ENCODE measurements at places on chromosomes 7 and 10.

DNA sequence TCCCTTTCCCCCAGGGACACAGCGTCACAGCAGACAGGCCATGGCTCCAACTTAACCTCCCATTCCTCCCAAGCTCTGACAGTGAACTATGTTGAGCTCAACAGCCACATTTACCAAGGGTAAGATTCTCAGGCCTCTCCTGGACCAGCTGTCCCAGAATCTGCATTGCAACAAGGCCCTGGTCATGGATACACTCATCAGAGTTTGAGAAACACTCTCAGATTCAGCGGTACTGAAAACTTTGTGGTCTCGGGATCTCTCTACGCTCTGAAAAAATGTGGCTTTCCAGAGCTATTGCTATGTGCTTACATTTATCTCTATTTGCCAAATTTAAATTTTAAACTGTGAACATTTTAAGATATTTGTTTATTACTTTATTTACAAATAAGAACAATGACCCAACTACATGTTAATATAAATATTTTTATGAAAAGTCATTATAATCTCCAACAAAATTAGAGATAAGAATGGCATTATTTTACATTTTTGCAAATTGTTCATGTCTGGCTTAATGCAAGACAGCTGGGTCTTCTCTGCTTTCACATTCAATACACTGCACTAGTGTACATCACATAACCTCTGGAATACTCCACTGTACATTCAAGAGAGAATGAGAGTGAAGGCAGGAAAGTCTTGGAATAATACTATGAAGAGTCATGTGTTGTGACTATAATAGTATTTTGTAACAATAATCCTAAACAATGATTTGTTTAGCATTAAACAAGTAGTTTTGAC is 190.9 kb upstream of the PITRM1 start:
- H3K36me3 ChIP-seq, result no peaks in the 10 kb centered on the region
- no peak overlapping the region for H3K27ac ChIP-seq
- H3K4me1 ChIP-seq, result no peaks in the 10 kb centered on the region
- no peak overlapping the region for H3K4me3 ChIP-seq
- DNase-seq, result no peak
- H3K27me3 ChIP-seq, result no peaks in the 10 kb centered on the region

- no peaks in the 10 kb centered on the region for H3K36me3 ChIP-seq
- H3K27me3 ChIP-seq, result no peaks in the 10 kb centered on the region
- H3K4me3 ChIP-seq, result no peak overlapping the region
- no peak overlapping the region for H3K27ac ChIP-seq
- DNase-seq, result no peak
These were observed 21.0 kb downstream of the DOCK4 start for GRCh38 chr7:112185005-112185834.

DNA sequence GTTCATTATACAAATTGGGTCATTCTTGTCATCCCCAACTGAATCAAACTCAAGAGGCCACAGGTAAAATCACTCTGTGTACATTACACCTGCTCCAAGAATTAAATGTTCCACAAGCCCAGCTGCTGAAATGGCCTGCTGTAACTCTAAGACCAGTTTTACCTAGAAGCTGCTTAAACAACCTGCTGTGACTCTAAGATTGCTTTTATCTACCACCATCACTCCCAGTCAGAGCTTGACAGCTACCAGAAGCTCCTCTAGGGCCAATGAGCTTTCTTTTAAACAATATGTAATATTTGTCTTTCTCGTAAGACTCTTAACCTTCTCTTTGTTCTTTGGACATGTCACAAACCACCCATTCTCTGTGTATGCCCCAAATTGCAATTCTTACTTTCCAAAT is 141.8 kb upstream of the LRGUK start:
- no peaks in the 10 kb centered on the region for H3K27me3 ChIP-seq
- DNase-seq, result no peak

DNA sequence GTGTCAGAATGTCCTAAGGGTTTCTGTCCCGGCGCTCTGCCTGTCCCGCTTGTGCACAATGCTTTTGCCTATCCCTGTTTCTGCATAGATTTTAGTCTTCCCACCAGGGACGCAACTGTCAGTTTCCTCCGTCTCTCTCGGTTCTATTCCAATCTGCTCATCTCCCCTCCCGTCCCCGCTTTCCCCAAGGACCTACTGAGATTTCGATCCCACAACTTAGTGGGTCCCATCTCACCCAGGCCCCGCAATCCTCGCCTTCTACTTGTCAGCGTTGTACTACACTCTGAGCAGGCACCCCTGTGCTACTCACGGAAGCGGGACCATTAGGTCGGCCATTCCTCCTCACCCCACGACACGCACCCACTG is 519 bp upstream of the ZNF655 start:
- peak overlapping the region; percentile 85 for H3K4me3 ChIP-seq
- peaks cover 39% of the 10 kb centered on the region for H3K36me3 ChIP-seq
- no peak for DNase-seq
- H3K27me3 ChIP-seq, result no peaks in the 10 kb centered on the region
- peaks cover 3% of the 10 kb centered on the region for H3K4me1 ChIP-seq
- peak overlapping the region; percentile 98 for H3K27ac ChIP-seq

GRCh38 chr7:2710901-2711551 is 23.0 kb downstream of the AMZ1 start:
- no peak overlapping the region for H3K4me3 ChIP-seq
- no peaks in the 10 kb centered on the region for H3K4me1 ChIP-seq

DNA sequence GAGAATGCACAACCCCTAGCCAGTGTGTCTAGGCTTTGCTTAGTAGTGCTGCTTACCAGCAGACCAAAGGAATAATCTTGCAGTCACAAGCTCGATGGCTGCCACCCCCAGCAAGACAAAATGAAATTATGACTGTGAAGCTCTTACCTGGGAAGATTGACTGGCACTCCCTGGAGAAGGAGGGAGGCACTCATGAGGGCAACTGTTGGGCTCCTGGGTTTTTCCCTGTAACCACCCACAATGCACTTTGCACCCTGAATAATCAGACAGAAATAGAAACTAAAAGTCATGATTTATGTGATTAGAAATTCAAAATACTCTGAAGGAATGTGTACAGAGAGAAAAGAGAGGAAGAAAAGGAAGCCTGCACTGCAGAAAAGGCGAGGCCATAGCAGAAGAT is 144.3 kb upstream of the DGKB start:
- H3K36me3 ChIP-seq, result no peaks in the 10 kb centered on the region
- H3K27me3 ChIP-seq, result no peaks in the 10 kb centered on the region
- H3K4me3 ChIP-seq, result no peak overlapping the region
- H3K4me1 ChIP-seq, result no peaks in the 10 kb centered on the region

DNA sequence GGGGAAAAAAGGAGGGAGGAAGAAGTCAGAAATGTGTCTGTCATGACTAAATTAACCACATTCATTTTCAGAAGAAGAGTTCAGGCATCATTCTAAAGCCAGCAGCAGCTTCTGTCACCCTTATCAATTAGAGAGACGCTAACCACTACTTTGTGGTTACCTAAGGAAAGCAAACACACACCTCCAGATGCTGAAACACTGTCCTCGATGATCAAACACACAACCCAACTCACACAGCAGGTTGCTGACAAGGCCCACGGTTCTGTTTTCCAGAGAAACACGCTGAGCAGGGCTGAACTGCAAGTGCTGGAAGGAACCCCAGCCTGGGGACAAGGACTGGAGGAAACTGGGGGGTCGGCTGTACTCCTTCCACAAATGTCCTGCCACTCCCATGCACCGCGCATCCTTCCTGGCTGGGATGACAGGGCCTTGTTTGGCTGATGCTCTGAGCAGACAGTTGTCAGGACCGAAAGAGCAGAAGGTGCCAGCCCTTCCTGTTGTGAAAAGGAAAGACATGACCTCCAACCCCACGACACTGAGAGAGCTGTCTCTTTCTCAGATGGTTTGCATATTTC is 36.6 kb downstream of the PRKCQ start:
- no peaks in the 10 kb centered on the region for H3K27me3 ChIP-seq
- H3K4me1 ChIP-seq, result no peaks in the 10 kb centered on the region
- no peaks in the 10 kb centered on the region for H3K36me3 ChIP-seq
- DNase-seq, result no peak
- no peak overlapping the region for H3K4me3 ChIP-seq
- no peak overlapping the region for H3K27ac ChIP-seq

- H3K36me3 ChIP-seq, result peaks cover 17% of the 10 kb centered on the region
- H3K27me3 ChIP-seq, result no peaks in the 10 kb centered on the region
- DNase-seq, result no peak
- H3K27ac ChIP-seq, result no peak overlapping the region
- no peak overlapping the region for H3K4me3 ChIP-seq
These were observed 181.7 kb downstream of the CCSER2 start for GRCh38 chr10:84510121-84510520.

DNA sequence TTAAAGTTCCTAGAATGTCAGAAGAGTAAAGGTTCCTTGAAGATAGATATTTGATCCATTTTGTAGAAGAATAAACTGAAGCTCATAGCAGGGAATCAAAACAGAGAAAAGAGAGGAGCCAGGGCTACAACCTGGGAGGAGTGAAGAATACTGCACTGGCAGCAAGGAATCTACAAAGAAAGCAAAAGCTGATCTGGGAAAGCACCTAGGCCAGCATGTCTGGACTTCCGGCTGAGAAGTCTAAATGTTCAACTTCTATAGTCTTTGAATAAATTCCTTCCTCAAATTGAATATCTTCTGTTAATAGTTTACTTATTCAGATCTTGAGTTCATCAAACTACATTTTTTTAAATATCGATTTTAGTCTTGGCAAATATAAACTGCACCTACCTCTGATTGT is 78.2 kb downstream of the VPS41 start:
- H3K36me3 ChIP-seq, result no peaks in the 10 kb centered on the region
- DNase-seq, result no peak
- no peaks in the 10 kb centered on the region for H3K4me1 ChIP-seq
- H3K27ac ChIP-seq, result no peak overlapping the region

GRCh38 chr10:100878291-100878910 is 34.4 kb upstream of the SLF2 start:
- no peaks in the 10 kb centered on the region for H3K36me3 ChIP-seq
- H3K27me3 ChIP-seq, result no peaks in the 10 kb centered on the region
- no peaks in the 10 kb centered on the region for H3K4me1 ChIP-seq
- H3K4me3 ChIP-seq, result no peak overlapping the region
- DNase-seq, result no peak

GRCh38 chr10:104318810-104319741 is 19.2 kb downstream of the ITPRIP start:
- H3K27ac ChIP-seq, result peak overlapping the region; percentile 46
- H3K36me3 ChIP-seq, result peaks cover 19% of the 10 kb centered on the region
- no peak for DNase-seq
- no peaks in the 10 kb centered on the region for H3K27me3 ChIP-seq
- H3K4me1 ChIP-seq, result peaks cover 57% of the 10 kb centered on the region
- no peak overlapping the region for H3K4me3 ChIP-seq

DNA sequence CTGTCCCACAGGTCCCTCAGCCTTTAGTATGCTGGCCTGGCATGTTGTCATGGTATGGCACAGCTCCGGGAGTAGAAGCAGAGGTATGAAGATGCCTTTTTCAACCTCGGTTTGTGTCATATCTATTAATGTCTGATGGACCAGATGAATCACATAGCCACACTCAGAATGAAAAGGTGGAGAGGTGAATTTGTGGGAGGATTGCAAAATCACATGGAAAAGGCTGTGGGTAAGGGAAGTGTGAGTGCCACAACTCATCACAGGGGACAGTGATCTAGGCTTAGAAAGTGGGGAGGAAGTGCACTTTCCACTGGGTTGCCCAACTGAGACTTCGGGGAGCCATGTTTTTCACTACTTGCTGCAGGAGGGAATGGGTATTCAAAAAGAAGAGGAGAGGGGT is 190.7 kb downstream of the WDR11 start:
- H3K4me3 ChIP-seq, result no peak overlapping the region
- no peak for DNase-seq
- H3K4me1 ChIP-seq, result no peaks in the 10 kb centered on the region
- no peaks in the 10 kb centered on the region for H3K27me3 ChIP-seq

GRCh38 chr10:122236690-122237306 is 34.3 kb upstream of the BTBD16 start:
- no peak for DNase-seq
- H3K4me3 ChIP-seq, result no peak overlapping the region
- H3K27ac ChIP-seq, result no peak overlapping the region
- peaks cover 34% of the 10 kb centered on the region for H3K36me3 ChIP-seq

DNA sequence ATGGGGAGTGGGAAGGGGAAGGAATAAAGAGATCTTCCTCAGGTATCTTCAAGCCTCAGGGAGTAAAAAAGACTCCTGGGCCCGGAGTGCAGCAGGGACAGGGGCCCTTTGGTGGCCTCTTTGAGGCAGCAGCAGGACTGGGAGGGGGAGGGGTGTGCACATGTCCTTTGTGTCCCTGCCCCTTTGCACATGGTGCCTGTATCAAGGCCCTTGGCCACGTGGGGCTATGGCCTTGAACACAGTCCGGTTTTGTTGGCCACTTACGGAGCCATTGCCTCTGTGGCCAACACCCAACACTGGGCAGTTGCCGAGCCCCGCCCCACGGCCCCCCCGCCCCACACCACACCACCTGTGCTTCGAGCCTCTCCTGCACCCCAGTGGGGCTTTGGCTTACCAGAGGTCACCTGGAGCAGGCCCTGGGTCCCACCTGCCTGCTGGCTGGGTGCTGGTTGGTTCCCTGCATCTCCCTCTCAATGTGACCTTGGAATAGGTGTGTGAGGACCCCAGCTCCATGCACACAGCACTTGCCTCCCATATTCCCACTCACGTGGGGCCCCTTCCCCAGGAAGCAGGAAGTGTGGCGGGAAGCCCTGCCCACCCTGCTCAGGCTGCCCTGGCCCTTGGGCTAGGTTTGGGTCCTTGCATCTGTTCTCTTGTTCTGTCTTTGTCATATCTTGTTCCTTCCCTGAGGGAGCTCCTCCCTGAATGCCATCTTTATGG is 5.4 kb downstream of the SAP25 start:
- no peak overlapping the region for H3K4me3 ChIP-seq
- no peak for DNase-seq
- peaks cover 10% of the 10 kb centered on the region for H3K4me1 ChIP-seq
- H3K27ac ChIP-seq, result no peak overlapping the region
- no peaks in the 10 kb centered on the region for H3K36me3 ChIP-seq
- no peaks in the 10 kb centered on the region for H3K27me3 ChIP-seq

DNA sequence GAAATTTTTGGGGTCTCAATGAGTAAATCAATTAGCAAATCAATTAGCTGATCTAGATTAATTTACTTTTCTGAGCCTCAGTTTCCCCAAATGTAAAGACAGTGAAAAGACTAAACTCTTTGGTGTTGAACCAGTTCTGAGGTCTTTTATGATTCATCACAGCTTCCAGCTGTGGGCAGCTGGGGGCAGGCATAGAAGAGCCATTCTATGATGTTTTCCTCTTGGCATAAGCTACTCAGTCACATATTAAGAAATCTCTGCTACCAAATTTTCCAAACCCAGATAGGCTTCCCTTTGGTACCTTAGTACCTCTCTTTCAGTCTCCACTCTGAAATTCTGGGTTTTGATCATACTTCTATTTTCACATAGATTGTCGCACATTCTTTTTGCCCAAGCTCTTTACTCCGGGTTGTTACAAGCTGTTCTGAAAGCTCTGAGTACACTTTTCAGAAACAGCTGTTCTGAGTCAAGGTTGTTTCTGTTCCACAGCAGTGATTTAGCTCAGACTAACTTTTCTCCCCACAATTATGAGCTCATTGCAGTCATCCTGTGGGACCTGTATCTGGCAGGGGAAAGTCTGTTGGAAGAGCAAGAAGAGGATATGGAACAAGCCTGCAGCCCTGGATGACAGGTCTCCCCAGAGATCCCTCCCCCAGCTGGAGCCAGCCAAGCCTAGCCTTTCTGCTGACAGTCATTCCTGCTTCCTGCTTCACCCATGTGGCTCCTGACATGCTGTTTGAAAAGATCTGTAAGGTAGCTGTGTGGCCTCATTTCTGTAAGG is 599.6 kb upstream of the GHITM start:
- no peak overlapping the region for H3K4me3 ChIP-seq
- H3K4me1 ChIP-seq, result no peaks in the 10 kb centered on the region
- peak; percentile 69 for DNase-seq
- no peaks in the 10 kb centered on the region for H3K36me3 ChIP-seq
- no peaks in the 10 kb centered on the region for H3K27me3 ChIP-seq
